Fibroblast of lung (primary cell): ENCODE measurements at places on chromosomes 1 and 21. TPM values are rescaled to one million over a fixed set of nuclear protein-coding genes. Genes with fewer than 3 reads are reported as not detected.

- H3K4me3 ChIP-seq, result no peak overlapping the region
- H3K27me3 ChIP-seq, result no peaks in the 10 kb centered on the region
- H3K27ac ChIP-seq, result no peak overlapping the region
Measured at GRCh38 chr1:53165408-53165961, 23.0 kb upstream of the SLC1A7 start.

- no peak overlapping the region for H3K27ac ChIP-seq
- no peaks in the 10 kb centered on the region for H3K36me3 ChIP-seq
- H3K27me3 ChIP-seq, result no peaks in the 10 kb centered on the region
Measured at GRCh38 chr1:155006601-155007101, 4.0 kb downstream of the ZBTB7B start.

LEMD1 gene
- total RNA-seq, result not detected in 2 replicates

RIIAD1 gene
- total RNA-seq, result not detected in 2 replicates

ANGPTL7 gene
- total RNA-seq, result 1.5 and 10.3 TPM in 2 replicates

DNA sequence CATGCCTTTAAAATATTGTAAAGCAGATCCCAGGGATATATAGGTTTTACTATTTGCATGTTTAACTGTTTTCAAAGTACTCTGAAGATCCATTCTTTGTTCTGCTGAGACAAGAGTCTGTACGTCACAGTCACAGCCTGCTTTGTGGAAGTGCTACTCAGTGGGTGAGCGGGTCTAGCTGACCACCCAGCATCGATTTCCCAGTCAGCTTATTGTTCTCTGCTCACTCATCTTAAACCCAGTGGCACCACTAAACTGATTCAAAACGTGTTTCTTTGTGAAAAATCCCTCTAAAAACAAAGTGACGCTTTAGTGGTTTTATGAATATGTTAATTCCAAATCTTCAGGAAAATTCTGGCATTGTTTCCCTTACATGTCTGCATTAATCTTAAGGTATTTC, 12.4 kb downstream of the PLPP3 start:
- H3K4me1 ChIP-seq, result peaks cover 5% of the 10 kb centered on the region
- H3K27me3 ChIP-seq, result no peaks in the 10 kb centered on the region
- no peak overlapping the region for H3K4me3 ChIP-seq
- H3K27ac ChIP-seq, result no peak overlapping the region
- peak; percentile 24 for DNase-seq

GRCh38 chr1:116712510-116712909, 41.7 kb upstream of the CD2 start:
- no peaks in the 10 kb centered on the region for H3K27me3 ChIP-seq
- no peak overlapping the region for H3K4me3 ChIP-seq
- H3K36me3 ChIP-seq, result no peaks in the 10 kb centered on the region
- no peak for DNase-seq

GRCh38 chr1:112849425-112850033, 106.5 kb downstream of the SLC16A1 start:
- no peaks in the 10 kb centered on the region for H3K4me1 ChIP-seq
- no peaks in the 10 kb centered on the region for H3K27me3 ChIP-seq
- no peaks in the 10 kb centered on the region for H3K36me3 ChIP-seq
- H3K27ac ChIP-seq, result no peak overlapping the region

S100A1 gene
- 0.17 TPM in 1 of 2 replicates, not detected in the other for total RNA-seq

IVL gene
- not detected in 2 replicates for total RNA-seq

BSND gene
- total RNA-seq, result not detected in 2 replicates

DNA sequence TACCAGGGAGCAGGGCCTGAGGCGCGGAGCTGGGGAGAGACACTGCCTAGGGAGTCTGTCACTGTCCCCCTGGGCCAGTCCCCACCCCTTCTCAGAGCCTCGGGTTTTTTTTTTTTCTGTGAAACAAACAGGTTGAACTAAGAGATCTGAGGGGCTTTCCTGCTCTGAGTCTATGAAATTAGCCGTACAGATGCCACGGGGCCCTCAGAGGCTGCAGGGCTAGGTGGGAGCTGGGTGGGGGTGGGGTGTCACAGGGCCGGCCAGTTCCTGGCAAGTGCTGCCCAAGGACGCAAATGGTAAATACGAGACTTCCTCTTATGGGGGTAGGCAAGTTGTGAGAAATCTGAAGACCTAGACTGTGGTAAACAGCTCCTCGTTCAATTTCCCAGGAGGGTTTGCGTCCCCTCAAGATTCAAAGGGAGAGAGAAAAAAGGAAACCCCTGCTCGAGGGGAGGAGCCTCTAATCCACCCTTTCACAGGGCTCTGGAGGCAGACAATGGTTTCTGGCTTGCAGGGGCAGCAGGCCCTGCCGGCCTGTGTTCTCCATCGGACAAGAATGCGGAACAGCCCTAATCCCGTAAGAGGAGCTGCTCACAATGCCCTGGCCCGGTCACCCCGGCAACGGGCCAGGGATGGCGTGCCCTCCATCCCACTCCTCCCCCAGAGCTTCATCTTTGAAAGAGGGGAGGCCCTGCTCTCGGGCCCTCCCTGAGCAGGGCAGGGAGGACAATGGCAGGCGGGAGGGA, 7.8 kb downstream of the NUAK2 start:
- peaks cover 30% of the 10 kb centered on the region for H3K4me1 ChIP-seq
- H3K27ac ChIP-seq, result peak overlapping the region; percentile 83
- DNase-seq, result peak; percentile 70
- peak overlapping the region; percentile 11 for H3K4me3 ChIP-seq
- H3K36me3 ChIP-seq, result peaks cover 12% of the 10 kb centered on the region

GRCh38 chr1:27600498-27601175, 3.3 kb downstream of the AHDC1 start:
- H3K4me3 ChIP-seq, result peak overlapping the region; percentile 92
- no peak for DNase-seq
- H3K4me1 ChIP-seq, result peaks cover 41% of the 10 kb centered on the region
- H3K27me3 ChIP-seq, result no peaks in the 10 kb centered on the region
- peaks cover 3% of the 10 kb centered on the region for H3K36me3 ChIP-seq

DEDD gene
- 15.4 and 21.6 TPM in 2 replicates for total RNA-seq

OR2AK2 gene
- not detected in 2 replicates for total RNA-seq

DNA sequence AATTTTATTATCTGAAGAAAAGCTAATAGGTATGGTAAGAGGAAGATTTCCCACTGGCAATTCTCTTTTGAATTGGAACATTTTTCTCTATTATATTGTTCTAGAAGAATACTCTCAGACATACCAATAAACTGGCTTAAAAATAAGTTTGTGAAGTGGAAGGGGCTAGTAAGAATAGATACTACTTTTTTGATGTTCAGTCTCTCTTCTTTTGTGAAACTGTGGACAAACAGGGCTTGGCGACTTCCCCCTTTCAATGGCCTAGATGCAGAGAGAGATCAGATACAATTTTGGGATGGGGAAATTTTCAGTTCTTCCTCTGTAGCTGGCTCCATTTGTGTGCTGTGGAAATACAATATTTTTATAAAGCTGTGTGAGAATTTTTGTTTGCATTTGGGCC, 2.5 kb downstream of the PBX1 start:
- peak overlapping the region; percentile 55 for H3K27ac ChIP-seq
- peak overlapping the region; percentile 72 for H3K4me3 ChIP-seq
- DNase-seq, result peak; percentile 21
- no peaks in the 10 kb centered on the region for H3K36me3 ChIP-seq
- no peaks in the 10 kb centered on the region for H3K27me3 ChIP-seq

GRCh38 chr21:34343838-34344381, 19.9 kb upstream of the KCNE2 start:
- H3K27ac ChIP-seq, result no peak overlapping the region
- H3K36me3 ChIP-seq, result no peaks in the 10 kb centered on the region
- H3K27me3 ChIP-seq, result peaks cover 2% of the 10 kb centered on the region
- DNase-seq, result no peak

HEYL gene
- total RNA-seq, result under 0.01 TPM in 1 of 2 replicates, not detected in the other

DENND2C gene
- total RNA-seq, result 1.3 and 1.5 TPM in 2 replicates

GRCh38 chr1:209689477-209689876, 14.3 kb downstream of the G0S2 start:
- peaks cover 7% of the 10 kb centered on the region for H3K4me1 ChIP-seq
- H3K27ac ChIP-seq, result no peak overlapping the region
- H3K27me3 ChIP-seq, result no peaks in the 10 kb centered on the region
- no peaks in the 10 kb centered on the region for H3K36me3 ChIP-seq
- no peak overlapping the region for H3K4me3 ChIP-seq

OR2G6 gene
- total RNA-seq, result not detected in 2 replicates

DNA sequence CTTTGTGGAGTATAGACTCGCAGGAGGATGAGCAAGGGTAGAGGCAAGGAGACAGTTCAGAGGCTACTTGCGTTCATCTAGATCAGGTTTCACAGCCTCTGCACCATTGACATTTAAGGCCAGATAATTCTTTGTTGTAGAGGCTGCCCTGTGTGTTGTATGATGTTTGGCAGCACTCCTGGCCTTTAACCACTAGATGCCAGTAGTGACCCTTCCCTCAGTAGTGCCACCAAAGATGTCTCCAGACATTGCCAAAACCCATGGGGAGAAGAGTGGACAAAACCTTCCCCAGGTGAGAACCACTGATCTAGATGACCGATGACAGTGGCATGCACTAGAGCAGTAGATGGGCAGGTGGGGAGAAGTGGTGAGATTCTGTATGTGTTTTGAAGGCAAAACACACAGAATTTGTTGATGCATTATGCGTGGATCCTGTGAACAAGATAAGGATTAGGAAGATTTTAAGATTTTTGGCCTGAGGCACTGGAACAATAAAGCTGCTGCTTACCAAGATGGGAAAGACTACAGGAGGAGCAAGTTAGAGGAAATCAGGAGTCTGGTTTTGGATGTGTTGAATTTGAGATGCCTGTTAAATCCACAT, 9.9 kb upstream of the COG2 start:
- no peaks in the 10 kb centered on the region for H3K27me3 ChIP-seq
- no peak overlapping the region for H3K4me3 ChIP-seq
- peak; percentile 11 for DNase-seq
- no peak overlapping the region for H3K27ac ChIP-seq
- no peaks in the 10 kb centered on the region for H3K4me1 ChIP-seq

DNA sequence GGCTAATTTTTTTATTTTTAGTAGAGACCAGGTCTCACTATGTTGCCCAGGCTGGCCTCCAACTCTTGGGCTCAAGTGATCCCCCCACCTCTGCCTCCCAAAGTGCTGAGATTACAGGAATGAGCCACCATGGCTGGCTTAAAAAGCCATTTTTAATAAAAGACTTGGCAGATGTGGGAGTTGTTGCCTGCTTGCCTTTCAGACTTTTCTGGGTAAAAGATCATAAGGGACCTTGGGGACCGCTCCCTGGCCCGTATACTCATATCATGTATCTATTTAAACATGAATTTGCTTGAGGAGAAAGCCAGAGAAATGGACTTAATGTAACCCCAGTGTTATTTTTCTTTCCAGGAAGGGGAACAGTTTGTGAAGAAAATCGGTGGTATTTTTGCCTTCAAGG, 23.4 kb upstream of the PODN start:
- no peak for DNase-seq
- peaks cover 11% of the 10 kb centered on the region for H3K36me3 ChIP-seq
- H3K27ac ChIP-seq, result no peak overlapping the region

ARHGAP29 gene
- total RNA-seq, result 20.5 and 26.6 TPM in 2 replicates

DNA sequence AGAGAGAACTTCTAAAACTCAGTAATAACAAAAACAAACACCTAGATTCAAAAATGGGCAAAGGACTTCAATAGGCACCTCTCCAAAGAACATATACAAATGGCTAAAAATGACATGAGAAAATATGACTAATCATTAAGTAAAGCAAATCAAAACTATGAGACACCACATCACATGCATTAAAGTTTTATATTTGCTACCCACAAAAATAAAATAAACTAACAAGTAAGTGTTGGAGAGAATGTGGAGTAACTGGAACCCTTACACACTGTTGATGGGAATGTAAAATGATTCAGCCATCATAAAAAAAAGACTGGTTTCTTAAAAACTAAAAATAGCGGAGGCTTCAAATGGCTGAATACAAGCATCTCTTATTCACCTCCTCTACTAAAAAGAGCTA, 262.1 kb upstream of the PKN2 start:
- H3K4me1 ChIP-seq, result no peaks in the 10 kb centered on the region
- H3K27me3 ChIP-seq, result no peaks in the 10 kb centered on the region
- H3K4me3 ChIP-seq, result no peak overlapping the region
- no peaks in the 10 kb centered on the region for H3K36me3 ChIP-seq

GRCh38 chr1:233491953-233492620, 121.8 kb upstream of the KCNK1 start:
- no peaks in the 10 kb centered on the region for H3K36me3 ChIP-seq
- no peaks in the 10 kb centered on the region for H3K27me3 ChIP-seq
- H3K4me3 ChIP-seq, result no peak overlapping the region
- no peak overlapping the region for H3K27ac ChIP-seq
- DNase-seq, result no peak

- no peaks in the 10 kb centered on the region for H3K4me1 ChIP-seq
- DNase-seq, result peak; percentile 38
- peaks cover 2% of the 10 kb centered on the region for H3K36me3 ChIP-seq
- H3K27ac ChIP-seq, result no peak overlapping the region
- no peaks in the 10 kb centered on the region for H3K27me3 ChIP-seq
Measured at GRCh38 chr1:39973503-39974135, 18.7 kb downstream of the MFSD2A start.

- no peaks in the 10 kb centered on the region for H3K27me3 ChIP-seq
- no peaks in the 10 kb centered on the region for H3K36me3 ChIP-seq
- peak overlapping the region; percentile 1 for H3K4me3 ChIP-seq
- no peaks in the 10 kb centered on the region for H3K4me1 ChIP-seq
Measured at GRCh38 chr1:109208836-109209463, 4.8 kb upstream of the SARS1 start.

GRCh38 chr1:181548497-181548896, 65.2 kb downstream of the CACNA1E start:
- H3K36me3 ChIP-seq, result no peaks in the 10 kb centered on the region
- no peaks in the 10 kb centered on the region for H3K4me1 ChIP-seq
- no peak overlapping the region for H3K27ac ChIP-seq

FAM131C gene
- 0.26 and 0.50 TPM in 2 replicates for total RNA-seq
